Activated T-helper 1 cell treated with Interleukin-2 at 50 U/mL for 16 hours (primary cell): ENCODE measurements at places on chromosomes 12 and 14.

- no peak for DNase-seq
These were observed 10.6 kb downstream of the FAR2 start for GRCh38 chr12:29159661-29160060.

DNA sequence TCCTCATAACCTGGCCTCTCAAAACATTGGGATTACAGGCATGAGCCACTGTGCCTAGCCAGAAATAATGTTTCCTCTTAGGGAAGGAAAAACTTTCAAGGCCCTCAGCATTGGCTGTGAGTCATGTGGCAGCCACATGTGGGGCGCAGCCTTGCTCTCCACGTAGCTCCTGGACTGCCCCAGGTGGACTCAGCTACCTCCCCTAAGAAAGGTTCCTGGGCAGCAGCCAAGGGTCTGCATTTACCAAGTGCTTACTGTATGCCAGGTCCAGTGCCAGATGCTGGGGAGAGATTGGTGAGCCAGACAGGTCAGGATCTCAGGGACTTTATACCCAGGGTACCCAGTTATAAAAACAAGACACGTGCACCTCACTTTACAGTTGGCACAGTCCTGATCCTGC, 3.7 kb upstream of the TRPV4 start:
- DNase-seq = no peak

GRCh38 chr14:89179891-89180404, 237.1 kb downstream of the FOXN3 start:
- no peak for DNase-seq

- DNase-seq = no peak
These were observed 21.2 kb downstream of the MTHFD1 start for GRCh38 chr14:64409126-64409920.

GRCh38 chr14:102588821-102589220, 3.6 kb upstream of the RCOR1 start:
- no peak for DNase-seq

- DNase-seq = no peak
These were observed 102.6 kb downstream of the OSBPL8 start for GRCh38 chr12:76457010-76457409.

- DNase-seq = no peak
These were observed 58.0 kb downstream of the SYNE2 start for GRCh38 chr14:63910583-63911363.

DNA sequence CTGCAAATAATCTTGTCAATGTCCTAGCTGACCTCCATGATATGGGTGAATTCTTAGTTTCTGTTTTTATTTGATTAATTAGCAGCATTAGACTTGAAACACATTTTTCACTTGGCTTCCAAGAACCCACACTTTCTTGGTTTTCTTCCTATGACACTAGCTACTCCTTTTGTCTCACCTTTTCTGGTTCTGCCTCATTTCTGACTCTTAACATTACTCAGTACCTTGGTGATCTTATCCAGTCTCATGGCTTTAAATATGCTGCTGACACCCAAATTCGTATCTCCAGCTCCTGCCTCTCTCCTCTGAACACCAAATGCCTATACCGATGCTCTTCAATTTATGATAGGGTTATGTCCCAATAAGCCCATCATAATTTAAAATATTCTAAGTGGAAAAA, 32.0 kb upstream of the SSTR1 start:
- no peak for DNase-seq

- DNase-seq = no peak
These were observed 70.8 kb upstream of the DACT1 start for GRCh38 chr14:58566979-58567378.

DNA sequence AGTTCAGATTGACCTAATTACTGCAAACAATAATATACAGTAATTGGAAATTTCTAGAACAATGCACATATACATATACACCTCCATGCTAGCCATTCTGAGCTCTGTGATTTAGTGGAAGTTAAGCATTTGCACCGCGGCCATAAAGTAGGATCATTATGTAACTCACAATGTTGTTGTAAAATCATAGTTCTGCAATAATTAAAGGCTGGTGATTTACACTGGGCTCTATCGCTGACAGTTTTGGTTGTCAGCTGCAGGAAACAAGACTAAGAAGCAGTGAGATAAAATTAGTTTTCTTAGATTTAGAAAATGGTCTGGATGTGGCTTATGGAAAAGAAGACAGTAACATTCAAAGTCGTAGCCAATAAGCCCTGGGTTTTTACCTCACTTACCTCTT, 776.3 kb downstream of the TMEM121 start:
- DNase-seq = no peak

DNA sequence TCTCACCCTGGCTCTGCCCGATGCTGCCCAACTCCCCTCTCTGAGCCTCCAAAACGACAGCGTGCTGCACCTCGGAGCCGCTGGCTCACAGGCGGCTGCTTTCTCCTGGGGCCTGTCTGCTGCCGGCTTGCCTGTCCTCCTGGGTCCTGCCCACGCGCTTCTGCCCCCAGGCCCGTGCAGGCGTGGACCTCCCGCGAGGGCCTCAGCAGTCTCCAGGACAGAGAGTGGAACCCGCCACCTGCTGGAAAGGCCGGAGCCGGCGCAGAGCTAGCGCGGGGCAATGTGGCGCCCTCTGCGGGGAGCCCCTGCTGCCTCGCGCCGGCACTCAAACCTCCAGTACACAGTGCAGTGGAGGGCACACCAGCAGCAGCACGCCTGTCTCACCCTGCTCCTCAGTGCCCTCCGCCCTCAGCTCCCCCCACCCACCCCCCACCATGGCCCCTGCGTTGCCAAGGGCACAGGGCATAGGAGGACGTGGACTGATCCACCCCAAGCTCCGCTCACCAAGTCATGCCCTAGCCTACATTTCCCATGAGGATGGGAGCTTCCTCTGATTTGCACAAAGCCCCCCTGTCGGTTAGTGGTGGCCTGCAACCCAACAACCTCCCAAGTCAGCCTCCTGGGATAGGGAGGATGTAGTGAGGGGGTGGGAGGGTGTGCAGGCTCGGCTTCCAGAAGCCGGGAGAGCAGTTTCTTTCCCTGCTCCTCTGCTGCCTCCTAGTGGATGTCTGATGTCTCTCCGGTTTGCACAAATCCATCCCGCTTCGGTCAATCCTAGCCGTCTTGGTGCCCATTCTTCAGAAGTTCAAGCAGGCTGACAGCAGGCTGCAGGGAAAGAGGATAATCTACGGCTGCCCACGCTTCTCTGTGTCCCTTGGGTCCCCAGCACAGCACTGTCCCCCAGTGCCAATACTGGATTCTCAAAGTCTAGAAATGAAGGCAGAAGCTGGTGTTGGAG, 25.2 kb downstream of the KRT8 start:
- DNase-seq = peak; percentile 43

GRCh38 chr12:27229367-27229766, 14.7 kb upstream of the STK38L start:
- no peak for DNase-seq

DNA sequence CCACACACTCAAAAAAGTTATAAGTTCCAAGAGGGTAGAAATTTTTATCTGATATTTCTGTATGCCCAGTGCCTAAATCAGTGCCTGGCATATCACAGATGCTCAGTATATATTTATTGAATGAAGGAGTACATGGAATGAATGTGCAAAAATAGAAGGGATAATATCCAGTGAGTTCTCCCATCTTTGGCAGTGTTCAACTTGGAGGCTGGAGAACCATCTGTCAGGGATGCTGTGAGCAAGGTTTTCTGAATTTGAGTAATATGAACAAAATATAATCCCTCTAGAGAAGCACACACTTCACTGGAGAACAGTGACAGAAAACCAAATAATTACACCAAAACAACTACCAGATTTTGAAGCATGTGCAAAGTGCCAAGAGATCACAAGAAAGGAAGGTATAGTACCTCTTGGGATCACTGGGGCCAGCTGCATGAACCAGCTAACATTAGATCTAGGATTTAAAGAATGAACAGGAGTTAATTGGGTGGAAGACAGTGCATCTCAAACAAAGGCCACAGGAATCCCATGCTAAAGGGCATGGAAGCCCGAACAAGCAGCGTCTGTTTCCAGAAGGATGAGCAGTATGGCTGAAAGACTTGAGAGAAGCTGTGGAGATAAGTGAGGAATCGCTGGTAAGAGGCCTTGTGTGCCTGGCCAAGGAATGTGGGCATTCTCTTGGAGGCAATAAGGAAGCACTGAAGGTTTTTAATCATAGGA, 11.5 kb downstream of the SLC8A3 start:
- DNase-seq = no peak

DNA sequence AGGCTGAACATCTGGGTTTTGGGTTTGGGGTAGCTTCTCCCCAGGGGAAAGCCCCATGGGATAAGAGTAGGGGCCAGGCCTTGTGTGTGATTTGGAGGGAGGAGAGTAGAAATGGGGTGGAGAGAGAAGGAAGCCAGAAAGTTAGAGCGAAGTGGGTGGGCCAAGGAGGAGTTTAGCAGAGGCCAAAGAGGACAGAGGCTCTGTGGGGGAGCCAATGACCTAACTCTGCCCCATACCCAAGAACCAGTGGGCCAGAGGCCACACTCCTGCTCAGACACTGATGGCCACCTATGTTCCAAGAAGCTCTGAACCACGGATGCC, 9.3 kb downstream of the ZNF385A start:
- no peak for DNase-seq

GRCh38 chr12:107547389-107547788, 138.2 kb upstream of the PWP1 start:
- no peak for DNase-seq

GRCh38 chr12:80332827-80333226, 111.2 kb upstream of the PTPRQ start:
- no peak for DNase-seq

DNA sequence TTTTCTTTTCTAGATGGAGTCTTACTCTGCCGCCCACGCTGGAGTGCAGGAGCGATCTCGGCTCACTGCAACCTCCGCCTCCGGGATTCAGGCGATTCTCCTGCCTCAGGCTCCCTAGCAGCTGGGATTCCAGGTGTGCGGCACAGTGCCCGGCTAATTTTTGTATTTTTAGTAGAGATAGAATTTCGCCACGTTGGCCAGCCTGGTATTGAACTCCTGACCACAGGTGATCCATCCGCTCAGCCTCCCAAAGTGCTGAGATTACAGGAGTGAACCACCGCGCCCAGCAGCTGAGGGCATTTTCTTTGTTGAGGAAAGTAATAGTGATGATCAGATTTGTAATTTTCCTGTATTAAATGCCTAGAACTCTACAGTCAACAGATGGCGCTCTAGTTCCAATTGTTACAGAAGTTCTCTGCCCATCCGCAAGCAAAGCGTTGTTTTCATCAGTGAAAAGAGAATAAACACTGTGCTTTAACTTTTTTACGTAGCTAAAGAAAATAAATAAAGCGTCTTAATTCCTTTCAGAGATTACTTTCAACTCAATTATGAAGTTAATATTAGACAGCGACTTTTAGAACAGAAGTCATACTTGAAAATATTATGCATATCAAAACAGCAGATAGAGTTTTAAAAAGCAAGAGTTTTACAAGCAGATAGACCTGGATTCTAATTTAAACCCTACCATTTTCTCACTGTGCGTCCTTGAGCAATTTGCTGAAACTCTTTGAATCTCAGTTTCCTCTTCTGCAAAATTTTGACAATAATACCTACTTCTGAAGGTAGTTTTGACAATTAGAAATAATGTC, 335.1 kb downstream of the DUSP6 start:
- DNase-seq = no peak

- no peak for DNase-seq
These were observed 1.5 kb upstream of the RASAL1 start for GRCh38 chr12:113136990-113137511.

DNA sequence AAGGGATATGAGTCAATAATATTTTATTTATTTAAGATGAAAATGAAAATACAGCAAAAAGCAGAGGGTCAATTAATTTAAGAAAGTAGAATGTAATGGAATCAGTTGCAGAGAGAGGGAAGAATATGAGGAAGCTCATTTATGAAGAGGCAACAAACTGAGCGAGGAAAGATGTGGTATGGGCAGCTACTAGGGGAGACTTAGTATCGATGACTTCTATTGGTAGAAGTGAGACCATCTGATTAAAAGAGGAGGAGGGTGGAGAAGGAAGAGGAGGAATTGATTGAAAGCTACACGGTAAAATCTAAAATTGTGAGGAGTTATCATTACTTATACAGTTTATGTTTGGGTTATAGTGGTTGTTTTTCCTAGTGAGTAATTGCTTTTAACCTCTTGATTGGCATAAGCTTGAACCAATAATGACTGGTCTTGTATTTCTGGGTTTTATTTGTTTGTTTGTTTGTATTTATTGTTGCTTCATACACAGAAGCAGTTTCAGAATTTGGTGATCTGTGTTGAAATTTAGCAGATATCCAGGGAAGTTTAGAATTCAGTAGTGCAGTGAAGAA, 121.0 kb downstream of the LRRIQ1 start:
- DNase-seq = no peak

GRCh38 chr12:120674097-120674636, 12.8 kb upstream of the MLEC start:
- no peak for DNase-seq

DNA sequence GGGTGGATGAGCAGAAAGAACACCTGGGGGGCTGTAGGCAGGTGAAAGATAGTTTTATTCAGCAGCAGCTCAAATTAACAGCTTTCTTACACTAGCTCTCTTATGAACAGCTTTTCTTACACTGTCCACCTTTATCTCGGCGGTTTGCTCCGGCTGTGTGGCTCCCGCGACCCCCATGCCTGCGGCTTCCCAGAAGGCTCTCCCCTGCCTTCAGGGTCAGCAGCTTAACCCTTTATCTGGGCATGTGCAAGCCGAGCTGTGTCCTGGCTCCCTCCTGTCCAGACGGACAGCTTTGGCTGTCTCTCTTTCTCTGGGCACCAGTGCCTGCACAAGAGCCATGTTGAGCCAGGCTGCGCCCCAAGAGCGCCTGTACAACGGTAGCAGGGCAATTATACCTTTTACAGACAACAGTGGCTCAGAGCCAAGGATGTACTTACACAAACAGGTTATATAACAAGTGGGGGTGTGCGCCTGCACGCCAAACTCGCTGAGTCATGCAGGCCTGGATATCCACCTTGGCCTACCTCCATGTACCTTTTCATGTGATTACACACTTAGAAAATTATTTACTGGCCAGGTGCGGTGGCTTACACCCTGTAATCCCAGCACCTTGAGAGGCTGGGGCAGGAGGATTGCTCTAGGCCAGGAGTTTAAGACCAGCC, 28.5 kb upstream of the KLHL42 start:
- DNase-seq = no peak

DNA sequence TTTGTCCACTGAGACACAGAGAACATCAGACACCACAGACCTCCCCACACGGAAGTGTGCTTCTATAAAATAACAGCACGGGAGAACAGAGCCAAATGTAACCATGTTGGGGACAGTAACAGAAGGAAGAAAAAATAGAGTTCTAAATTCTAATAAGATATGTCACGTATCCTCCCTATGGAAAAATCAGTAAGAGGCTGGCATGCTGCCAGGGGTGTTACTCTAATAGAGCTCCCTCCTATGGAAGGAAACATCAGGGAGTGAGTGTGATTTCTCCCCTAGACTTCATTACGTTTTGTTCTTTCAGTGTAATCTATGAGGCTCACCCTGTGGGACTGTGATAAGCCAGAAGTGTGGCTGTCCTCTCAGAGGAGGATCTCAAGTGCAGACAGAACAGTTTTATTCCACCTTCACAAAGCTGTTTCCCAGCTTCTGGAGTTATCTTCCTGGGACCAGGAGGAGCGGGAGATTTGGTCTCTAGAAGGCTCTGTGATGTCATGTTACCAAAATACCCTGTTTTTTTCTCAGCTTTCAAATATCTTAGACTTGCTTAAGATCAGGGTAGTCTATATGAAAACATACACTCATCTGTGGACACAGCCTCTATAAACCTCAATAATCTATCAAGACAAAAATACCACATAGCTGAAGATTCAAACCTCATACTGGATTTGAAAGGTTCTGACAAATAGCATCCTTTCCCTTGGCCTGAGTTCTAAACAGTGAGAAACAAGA, 69.3 kb downstream of the ZFC3H1 start:
- DNase-seq = no peak
